ENCODE measurements at places on chromosomes 1 and 21.

DNA sequence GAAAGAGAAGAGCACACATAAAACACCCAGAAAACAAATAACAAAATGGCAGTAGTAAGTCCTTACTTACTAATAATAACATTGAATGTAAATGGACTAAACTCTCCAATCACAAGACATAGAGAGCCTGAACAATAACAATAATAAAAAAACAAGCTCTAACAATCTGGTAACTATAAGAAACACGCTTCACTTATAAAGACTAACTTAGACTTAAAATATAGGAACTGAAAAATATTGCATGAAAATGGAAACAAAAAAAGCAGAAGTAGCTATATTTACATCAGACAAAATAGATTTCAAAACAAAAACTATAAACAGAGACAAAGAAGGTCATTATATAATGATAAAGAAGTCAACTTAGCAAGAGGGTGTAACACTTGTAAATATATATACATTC, 83.1 kb upstream of the LYPLAL1 start:
- DNase-seq: no peak

- no peak for DNase-seq
Measured at GRCh38 chr1:2339206-2340085, 51.9 kb downstream of the MORN1 start.

GRCh38 chr1:41381692-41382479, 20.7 kb downstream of the FOXO6 start:
- no peak for DNase-seq

- no peak for DNase-seq
Measured at GRCh38 chr21:44521301-44521927, 18.6 kb downstream of the KRTAP10-1 start.

DNA sequence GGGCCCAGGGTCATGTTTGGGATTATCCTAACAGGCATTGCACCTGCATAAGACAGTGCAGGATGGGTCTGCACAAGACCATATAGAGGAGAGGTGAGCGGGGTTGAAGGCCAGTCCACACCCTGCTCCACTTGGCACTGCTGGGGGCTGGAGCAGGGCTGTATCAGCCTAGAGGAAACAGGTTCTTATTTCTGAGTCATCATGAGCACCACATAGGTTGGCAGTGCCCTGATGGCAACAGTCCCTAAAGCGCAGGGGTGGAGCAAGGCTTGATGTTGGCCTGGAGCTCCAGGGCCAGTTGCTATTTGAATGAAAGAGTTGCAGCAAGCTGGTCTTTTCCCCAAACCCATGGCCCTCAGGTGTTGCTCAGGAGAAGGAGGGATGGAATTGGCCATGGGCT, 29.8 kb upstream of the BMP8B start:
- DNase-seq: no peak

DNA sequence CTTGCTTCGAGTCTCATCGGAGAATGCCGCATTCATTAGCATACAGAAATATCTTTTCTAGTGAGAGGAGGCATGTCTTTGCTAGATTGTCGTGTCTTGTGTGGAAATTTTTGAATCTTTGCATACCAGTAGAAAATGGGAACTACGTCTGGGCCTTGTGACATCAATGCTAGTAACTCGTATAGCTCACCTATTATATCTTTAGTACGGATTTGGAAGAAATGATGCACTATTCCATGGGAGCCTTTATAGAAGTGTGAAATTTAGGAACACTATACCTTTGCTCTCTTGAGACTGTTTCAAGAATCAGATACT, 835 bp downstream of the UHMK1 start:
- DNase-seq: no peak

DNA sequence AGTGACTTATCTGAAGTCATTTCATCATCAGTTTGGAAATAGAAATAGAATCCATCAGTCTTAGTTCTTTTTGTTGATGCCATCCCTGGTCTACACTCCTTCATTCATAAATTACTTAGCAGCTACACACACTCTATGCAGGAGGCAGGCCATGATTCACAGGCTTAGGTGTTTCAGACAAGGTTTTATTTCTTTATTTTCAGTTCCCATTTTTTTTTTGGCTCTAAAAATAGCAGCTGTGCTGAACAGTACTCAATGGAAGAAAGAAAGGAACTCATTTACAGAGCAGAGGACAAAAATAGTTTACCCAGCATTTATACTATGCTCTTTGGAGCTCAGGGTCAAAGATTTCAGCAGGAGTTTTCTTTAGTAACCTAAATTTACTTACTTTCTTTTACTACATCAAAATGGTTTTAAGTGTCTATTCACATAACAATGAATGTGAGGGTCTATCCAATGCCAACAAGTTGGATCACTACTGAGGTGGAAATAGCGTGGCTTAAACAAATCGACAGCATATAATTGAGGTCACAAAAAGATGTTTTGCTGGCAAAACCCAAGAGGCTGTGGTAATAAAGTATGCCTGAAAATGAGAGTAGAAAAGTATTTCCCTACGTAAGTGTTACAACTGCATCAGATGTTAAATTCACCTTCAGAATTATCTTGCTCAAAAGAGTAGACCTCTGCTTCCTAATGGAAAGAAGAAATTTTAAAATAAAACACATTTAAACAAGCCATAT, 7.7 kb downstream of the KRTAP19-8 start:
- DNase-seq: no peak

- no peak for DNase-seq
Measured at GRCh38 chr1:47995306-47996050, 1.7 kb downstream of the TRABD2B start.

GRCh38 chr1:159171254-159171687, at the start of gene CADM3:
TSS of gene CADM3 (plus strand) at chr1:159171615. CDS start at chr1:159171766, 151 bp downstream.
- DNase-seq: no peak

- DNase-seq: peak; percentile 27
Measured at GRCh38 chr1:152461544-152461943, 47.5 kb upstream of the CRNN start.

DNA sequence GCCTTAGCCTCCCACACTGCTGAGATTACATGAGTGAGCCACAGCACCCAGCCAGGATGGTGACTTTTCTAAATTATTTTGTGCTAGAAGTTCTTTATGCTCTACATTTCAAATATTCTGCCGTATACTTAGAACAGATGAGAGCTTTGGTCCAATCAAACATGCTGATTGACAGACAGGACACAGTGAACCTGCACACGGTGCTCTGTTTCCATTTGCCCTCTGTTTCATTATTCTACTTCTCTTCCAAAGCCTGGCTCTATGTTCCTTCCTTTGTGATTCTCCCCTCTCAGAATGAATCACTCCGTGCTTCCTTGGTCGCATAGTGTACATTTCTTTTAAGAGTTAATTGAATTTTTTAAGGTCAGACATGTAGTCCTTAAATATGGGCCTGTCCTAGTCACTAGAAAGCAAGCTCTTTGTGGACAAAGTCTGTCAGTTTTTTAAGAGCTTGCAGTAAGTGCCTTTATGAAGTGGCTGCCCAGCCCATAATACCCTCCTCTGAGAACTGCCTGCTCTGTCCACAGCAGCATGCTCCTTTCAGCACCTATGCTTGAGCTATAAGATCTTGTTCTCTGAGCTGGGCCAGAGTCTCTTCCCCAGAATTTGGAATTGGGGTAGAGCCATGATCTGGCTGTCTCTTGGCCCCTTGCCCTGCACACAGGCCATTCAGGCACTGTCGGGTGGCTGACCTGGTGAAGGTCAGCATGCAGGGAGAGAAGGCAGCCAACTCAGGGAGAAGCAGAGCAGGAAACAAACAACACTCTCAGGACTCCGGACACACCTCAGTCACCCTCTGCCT, 66.8 kb upstream of the SLC44A3 start:
- DNase-seq: no peak

DNA sequence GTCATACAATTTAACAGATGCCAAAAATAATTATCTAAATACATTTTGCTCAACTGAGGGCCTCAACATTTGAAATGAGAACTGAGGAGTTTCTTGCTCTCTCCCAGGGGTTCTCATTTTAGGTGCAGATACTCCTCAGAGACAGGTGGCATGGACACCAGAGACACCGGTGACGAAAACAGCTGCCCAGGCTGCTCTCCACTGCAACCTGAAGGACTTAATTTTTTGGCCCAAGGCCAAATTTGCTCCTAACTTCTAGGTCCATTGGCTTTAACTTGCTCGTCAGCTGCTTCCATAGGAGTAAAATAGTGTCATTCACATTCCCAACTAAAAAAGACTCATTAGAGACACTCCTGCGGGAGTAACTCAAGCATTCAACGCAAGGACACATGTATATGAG, 87.0 kb downstream of the NRIP1 start:
- DNase-seq: no peak

DNA sequence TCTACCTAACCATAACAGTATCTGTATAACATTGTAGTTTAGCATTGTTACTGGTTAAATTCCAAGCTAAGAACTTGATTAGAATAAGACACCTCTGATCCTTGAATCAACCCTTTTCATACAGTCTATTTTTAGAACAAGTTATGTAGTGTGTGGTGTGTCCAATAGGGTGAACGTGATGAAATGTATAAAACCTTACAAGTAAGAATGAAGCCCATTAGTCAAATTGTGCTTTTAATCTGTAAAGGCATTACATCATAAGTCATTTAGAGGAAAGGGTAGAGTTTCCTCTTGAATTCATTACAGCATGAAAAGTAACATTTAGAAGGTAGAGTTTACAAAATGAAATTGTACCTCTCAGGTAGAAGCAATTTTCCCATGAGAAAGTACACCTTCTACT, 479.2 kb downstream of the LTN1 start:
- no peak for DNase-seq

DNA sequence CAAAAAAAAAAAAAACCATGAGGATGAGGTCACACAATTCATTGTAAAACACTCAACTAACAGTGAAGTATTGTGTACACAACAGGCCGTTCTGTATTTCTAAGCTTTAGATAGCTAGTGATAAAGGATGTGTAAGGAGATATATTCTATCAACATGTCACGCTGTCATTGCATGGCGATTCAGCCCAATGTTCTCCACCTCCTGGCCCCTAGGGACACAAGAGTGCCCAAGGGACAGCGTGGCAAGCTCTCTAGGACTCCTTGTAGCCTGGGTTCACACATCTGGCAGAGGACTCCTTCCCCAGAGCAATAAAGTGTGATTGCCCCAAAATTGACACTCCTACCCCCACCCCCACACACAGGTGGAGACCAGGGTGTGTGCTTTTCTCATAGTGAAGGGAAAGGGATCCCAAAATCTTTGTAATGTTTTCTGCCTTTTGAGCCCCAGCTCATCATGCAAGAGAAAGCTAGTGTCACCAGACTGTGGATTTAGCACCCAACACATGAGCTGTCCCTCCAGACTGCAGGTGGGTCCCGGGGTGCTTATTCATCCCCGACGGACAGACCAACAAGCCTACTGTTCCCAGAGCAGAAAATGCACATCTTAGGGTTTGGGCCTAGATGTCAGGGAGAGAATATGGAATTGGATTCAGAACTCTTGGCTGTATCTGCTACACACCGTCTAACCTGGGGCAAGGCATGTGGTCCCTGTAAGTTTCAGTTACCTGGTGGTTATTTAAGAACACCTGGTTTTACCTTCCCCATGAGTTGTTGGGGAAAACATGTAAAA, 11.5 kb downstream of the TMPRSS3 start:
- DNase-seq: no peak

- no peak for DNase-seq
Measured at GRCh38 chr1:157842939-157843338, 1.3 kb upstream of the CD5L start.

DNA sequence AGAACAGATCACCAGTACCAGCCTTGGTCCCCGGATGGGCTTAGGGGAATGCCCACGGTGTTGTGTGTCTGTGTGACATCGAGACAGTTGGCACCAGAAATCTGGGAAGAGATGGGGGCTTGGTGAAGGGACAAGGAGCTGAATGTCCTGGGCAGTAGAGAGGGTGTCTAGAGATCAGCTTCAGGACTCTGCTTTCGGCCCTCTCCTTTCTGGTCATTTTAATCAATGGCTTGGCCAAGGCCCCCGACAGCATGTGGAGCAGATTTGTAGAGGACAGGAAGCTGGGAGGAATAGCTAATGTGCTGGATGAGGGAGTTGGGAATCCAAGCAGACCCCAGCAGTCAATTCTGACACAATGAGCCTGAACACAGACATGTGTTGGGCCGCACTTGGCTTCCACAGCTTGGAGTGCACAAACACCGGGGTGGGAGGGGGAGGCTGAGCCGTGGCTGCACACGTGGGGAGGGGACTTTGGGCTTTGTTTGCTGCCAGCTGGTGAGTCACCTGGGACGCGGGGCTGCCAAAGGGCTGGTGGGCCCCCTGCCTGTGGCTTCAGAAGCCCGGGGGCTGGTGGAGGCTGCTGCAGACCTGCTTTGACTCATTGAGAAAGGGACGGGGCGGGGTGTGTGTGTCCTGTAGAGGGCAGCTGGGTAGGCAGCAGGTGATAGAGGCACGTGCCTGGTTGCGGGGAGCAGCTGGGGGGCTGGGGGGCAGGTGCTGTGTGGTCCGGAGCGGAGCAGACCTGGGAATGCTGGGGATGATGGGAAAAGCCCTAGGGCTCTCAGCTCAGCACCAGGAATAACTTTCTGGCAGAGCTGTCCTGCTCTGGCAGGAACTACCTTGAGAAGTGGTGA, 20.9 kb downstream of the SLC1A7 start:
- no peak for DNase-seq

DNA sequence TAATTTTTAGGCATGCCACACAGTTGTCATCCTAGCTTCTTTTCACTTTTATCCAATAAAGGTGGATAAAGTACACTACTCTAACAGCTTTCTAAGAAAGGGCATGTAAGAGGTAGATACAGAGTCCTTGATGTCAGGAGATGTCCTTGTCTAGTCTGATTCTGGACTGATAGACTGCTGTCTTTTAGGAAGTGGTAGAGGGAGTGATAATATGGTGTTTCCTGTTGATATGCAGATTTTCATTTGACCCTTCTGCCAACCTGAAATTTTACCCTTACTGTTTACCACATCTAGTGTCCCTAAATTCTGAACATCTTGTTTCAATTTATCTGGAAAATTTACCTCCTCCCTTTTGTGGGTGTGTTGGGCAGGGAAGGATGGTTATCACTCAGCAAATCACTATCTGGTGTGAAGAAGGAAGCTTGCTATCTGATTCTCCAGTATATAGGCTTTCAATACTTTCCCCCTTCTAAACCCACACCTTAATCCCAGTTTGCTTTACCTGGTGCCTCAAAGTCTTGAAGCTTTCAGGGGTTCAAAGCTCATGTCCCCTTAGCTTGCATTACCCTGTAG, 354.9 kb upstream of the SNX7 start:
- no peak for DNase-seq

DNA sequence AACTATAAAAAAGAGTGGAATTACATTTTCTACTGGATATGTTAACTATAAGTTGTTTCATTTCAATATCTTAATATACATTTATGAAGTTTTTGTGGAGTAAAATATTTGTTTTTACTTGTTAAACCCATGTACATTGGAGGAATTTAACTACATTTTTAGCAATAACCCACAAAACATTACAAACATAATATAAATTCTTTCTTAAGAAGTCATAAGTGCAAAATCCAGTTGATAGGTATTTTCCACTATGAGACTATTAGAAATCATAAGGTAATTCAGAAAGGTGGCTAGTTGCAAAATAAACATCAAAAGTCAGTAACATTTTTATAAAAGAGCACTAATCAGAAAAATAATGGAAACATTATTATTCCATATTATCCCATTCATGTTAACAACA, 73.9 kb upstream of the RRP15 start:
- DNase-seq: no peak

GRCh38 chr1:175754921-175755320, 11.5 kb upstream of the TNR start:
- DNase-seq: no peak
